WTC11 (cell line): ENCODE measurements at places on chromosomes 6 and 20.
A peak's percentile ranks its signal among the peaks of the same experiment; 100 is the strongest.

DNA sequence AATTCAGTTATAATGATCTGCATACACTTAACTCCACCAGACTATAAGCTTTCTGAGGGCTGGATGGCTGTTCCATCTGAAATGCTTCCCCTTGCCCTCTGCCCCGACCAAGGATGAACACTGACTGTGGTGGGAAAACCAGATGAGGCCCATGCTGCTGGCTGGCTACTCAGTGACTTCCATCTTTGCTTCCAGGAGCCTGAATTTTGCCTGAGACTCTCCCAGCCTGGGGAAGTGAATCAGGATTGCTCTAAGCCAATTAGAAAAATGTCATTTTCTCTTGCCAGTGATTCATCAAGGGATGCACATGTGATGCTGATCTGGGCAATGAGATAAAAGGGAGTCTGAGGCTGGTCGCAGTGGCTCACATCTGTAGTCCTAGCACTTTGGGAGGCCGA is 1.7 kb upstream of the TOMM34 start:
- no peak for DNase-seq

GRCh38 chr6:25025248-25025918 is 89.6 kb upstream of the RIPOR2 start:
- no peak for DNase-seq

DNA sequence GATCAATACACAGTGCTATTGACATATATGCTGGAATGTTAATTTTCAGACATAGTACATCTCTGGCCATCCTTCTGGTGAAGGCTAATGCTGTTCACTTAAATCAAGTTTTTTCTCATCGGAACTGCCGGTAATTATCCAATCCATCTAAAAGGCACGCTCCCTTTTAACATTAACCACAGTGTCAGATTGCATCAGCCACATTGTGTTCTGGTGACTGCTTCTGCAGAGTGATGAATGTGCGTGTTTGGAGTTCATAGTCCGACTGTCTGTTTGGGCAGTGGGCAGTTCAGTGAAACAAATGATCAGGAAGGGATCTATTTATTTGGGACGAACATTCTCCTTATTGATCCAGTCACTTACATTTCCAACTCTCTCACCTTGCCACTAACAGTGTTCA is 49.5 kb downstream of the SOBP start:
- DNase-seq, result no peak

DNA sequence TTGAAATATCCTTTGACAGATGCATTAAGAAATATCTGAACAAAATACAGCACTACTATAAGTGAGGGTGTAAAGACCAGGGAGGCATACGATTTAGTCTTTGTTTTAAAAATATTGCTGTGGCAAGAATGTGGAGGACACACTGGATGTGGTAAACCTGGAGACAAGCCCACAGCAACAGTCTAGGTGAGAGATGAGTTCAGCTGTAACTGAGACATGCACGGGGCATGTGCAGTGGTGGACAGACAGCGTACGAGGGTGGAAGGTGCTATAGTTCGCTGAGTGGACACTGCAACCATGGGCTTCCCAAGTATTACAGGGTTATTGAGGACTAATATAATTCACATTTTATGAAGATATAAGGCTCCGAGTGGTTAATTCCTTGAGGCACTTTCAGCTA is 1.8 kb downstream of the NANP start:
- DNase-seq, result no peak

- no peak for DNase-seq
Measured at GRCh38 chr6:33695451-33695887, 16.0 kb downstream of the UQCC2 start.

GRCh38 chr20:61052195-61052750 is 199.8 kb upstream of the CDH4 start:
- no peak for DNase-seq

- DNase-seq, result no peak
Measured at GRCh38 chr6:132333639-132334520, 67.4 kb downstream of the MOXD1 start.

GRCh38 chr6:68052234-68052633 is 582.8 kb upstream of the ADGRB3 start:
- no peak for DNase-seq

- no peak for DNase-seq
Measured at GRCh38 chr6:30135757-30136156, at the start of gene TRIM40. TSS of gene TRIM40 (plus strand) at chr6:30136140. CDS start at chr6:30137037, 897 bp downstream.

DNA sequence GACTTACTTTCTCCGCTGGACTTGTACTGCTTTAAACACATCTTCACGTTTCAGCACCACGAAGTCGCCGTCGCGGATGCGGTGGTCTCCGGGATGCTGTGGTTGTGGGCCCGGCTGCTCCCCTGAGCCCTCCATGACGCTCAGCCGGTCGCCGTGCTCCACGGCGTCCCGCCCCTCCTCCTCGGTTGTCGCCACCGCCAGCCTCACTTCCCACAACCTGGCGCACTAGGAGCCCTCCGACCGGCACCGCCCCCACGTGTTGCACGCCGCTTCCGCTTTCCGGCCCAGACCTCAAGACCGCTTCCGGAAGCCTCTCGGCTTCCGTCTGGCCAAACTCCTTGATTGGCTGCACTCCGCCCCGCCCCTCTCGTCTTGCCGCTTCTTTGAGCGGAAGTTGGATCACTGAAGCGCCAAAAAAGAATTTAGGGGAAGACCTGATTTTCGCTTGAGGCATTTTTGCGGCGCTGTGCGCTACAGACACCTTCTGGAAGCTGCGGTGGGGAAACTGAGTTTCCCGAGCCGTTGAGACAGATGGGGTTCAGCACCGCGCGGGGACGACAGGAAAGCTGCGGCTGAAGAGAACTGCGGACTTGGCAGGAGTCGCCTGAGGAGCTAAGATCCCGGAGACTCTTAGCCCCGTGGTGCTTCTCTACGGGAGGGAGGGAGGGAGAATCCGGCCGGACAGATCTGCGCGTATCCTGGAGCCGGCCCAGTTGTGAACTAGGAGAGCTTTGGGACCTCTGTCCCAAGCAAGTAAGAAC is at the start of the genes MCM8 and TRMT6:
Gene MCM8, plus strand, starts transcription at position 382 of the 761 bp plus-strand sequence. CDS start 1,364 bp downstream, outside the sequence.
Gene TRMT6, minus strand, starts transcription at position 263 of the 761 bp plus-strand sequence. Its CDS starts 128 bp downstream, at position 135.
- peak; percentile 97 for DNase-seq

GRCh38 chr6:30394139-30394538 is 49.2 kb downstream of the RPP21 start:
- no peak for DNase-seq

GRCh38 chr20:36471885-36472636 is 69.3 kb upstream of the MYL9 start:
- no peak for DNase-seq

- DNase-seq, result no peak
Measured at GRCh38 chr20:3635346-3635745, 27.9 kb downstream of the GFRA4 start.

- no peak for DNase-seq
Measured at GRCh38 chr6:5771211-5771610, 235.5 kb downstream of the NRN1 start.

DNA sequence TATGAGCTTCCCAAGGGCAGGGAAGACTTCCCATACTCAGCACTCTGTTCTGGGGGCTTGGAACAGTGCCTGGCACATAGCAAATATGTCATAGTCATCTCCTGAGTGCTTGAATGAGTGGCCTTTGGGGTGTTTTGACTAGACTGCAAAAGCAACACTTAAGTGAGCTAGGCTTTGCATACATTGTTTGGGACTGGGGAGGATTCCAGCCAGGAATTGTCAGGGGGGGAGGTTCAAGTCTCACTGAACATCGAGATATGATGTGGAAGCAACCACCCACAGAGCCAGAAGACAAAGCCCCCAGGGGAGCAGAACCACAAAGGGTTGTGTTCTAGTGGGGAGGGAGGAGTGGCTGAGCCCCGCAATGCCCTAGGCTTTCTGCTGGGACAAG is 98.4 kb downstream of the SYCP2 start:
- no peak for DNase-seq

DNA sequence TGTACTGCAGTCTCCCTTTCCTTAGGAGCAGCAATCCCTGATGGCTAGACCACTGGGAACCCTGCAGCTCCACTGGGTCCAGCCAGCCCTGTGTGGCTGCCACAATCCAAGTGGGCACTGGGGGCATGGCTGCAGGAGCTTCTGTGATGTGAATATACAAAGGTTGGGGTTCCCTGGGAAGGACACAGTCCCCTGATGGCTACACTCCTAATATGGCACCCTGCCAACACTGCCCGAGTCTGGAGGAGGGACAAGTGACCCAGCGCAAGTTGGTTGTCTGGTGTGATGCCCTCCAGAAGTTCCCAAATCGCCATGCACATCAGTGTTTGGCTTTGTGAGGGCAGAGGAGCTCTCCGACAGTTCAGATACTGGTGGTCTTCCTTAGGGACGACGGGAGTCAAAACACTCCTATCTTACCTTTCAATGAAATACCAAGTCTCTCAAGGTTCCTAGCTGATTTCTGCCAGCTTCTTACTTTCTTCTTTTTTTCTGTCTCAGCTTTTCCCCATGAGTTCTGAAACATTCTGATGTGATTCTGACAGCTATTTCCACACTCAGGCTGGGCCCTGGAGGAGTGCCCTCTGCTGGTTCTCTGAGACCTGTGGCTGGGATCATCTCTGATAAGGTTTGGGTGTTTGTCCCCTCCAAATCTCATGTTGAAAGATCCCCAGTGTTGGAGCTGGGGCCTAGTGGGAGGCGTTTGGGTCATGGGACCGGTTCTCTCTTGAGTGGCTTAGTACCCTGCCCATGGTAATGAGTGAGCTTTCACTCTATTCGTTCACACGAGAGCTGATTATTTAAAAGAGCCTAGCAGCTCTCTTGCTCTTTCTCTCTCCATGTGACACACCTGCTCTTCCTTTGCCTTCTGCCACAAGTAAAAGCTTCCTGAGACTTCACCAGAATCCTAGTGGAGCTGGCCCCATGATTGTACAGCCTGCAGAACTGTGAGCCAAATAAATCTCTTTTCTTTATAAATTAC is 15.5 kb upstream of the ZFP57 start:
- peak; percentile 57 for DNase-seq

GRCh38 chr6:100614933-100615332 is 150.2 kb upstream of the SIM1 start:
- no peak for DNase-seq

- DNase-seq, result no peak
Measured at GRCh38 chr6:76174722-76175121, 102.3 kb upstream of the IMPG1 start.

DNA sequence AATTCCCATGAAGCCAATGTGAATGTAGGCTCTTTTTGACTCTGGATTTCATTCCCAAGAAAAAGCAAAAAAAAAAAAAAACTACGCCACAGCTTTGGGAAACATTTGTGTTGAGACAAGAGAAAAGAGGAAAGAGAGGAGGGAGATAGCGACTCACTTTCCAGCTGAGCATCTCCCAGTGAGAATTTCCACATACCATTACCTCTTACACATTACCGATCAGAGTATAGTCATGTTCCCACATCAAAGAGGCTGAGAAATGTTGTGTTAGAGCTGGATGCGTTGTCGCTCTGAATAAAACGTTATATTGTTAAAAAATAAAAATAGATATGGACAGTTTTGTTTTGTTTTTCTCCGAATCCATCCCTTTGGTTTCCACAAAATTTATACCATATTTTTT is 1019.3 kb upstream of the ADGRB3 start:
- DNase-seq, result no peak

DNA sequence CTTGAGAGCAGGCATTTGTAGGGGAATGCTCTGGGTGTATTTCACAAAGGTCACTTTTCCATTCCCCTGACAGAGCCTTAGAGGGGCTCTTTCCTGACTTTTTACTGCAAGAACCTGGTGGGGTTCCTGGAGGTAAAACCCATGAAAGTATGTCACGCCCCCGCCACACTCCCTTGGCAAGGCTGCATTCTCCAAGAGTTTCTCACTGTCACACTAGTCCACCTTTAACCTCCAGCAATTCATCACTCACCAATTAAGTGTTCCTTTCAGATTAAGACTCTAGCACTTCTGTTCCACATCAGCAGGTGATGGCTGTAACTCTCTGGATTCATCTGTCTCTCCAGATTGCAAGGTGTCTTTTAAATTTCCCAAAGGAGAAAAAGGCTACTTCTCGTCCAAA is 32.7 kb upstream of the NKX2-4 start:
- DNase-seq, result no peak

- peak; percentile 48 for DNase-seq
Measured at GRCh38 chr20:4167261-4168021, 152.1 kb upstream of the RNF24 start.

DNA sequence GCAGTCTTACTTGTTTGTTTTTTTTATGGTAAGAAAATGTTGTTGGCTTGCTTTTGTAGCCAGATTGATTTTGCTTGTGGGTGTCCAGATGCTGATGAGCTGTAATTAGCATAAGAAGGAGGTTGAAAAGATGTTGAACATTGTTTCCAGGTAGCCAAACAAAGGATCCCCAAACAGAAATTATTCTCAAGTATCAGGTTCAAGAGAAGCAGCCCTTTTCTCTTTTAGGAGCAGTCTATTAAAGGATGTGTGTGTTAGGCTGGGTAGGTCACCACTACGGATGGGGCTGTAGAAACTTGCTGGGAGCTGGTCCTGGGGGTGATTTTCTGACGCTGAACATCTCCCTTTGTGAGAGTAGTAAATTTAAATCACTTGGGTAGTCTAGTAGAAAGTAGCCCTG is 86.9 kb upstream of the VSTM2L start:
- no peak for DNase-seq

DNA sequence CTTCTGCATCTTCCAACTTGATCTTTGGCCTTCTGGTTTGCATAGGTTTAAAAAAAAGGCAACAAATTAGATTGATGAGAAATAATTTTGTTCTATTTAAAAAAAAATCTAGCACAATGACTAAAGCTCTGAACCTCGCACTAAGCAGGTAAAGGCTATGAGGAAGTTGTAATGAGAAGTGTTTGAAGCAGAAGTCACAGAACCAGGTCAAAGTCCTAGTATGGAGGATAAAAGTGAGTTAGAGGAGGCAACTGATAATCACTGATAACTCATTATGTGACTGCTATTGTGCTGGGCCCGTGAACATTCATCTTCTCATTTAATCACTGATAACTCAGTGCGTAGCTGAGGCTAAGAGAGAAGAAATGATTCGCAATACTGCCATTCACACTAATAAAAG is 46.1 kb upstream of the GFRAL start:
- DNase-seq, result no peak

GRCh38 chr6:3163248-3163594 is 5.9 kb upstream of the TUBB2A start:
- DNase-seq, result no peak

DNA sequence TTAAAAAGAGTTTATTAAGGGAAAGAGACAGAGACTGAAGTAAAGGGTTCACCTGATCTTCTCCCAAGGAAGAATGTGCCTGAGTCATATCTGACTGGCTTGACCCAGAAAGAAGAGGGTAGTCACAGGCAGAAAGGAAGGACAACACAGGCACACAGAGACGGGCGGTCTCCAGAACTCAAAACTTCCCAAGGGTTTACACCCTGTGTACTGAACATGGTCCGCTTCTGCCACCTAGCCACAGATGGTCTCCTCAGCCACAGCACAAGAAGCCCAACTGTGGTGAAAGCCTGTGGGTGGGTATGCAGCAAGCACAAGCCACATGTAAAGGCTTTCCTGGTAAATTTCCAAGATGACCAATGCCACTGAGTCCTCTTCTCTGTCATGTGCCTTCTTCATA is 17.2 kb downstream of the UNC5CL start:
- peak; percentile 29 for DNase-seq

GRCh38 chr20:43981540-43981939 is 66.9 kb downstream of the TOX2 start:
- DNase-seq, result no peak
